ENCODE measurements at places on chromosomes 1 and 21. TPM values are rescaled to one million over a fixed set of nuclear protein-coding genes. Genes with fewer than 3 reads are reported as not detected.

Gene KPRP
- not detected for total RNA-seq

Gene CCDC17
- 0.06 TPM for total RNA-seq

Gene F5
- total RNA-seq, result 0.10 TPM

Gene TTC22
- total RNA-seq, result not detected

Gene LAMTOR2
- total RNA-seq, result 42.3 TPM

Gene IQCC
- 4.0 TPM for total RNA-seq

Gene THEM5
- total RNA-seq, result not detected

Gene ZBTB8OS
- total RNA-seq, result 101 TPM

Gene ADGRB2
- 45.4 TPM for total RNA-seq

Gene MFAP2
- total RNA-seq, result 62.4 TPM

Gene NPR1
- total RNA-seq, result 0.12 TPM

Gene CEP104
- 17.5 TPM for total RNA-seq

Gene KRTAP11-1
- not detected for total RNA-seq

Gene VAMP3
- total RNA-seq, result 126 TPM

Gene ABCG1
- 2.0 TPM for total RNA-seq

Gene TNFAIP8L2
- total RNA-seq, result not detected

Gene LCA5L
- 0.18 TPM for total RNA-seq

Gene CFAP74
- total RNA-seq, result not detected

Gene CDK18
- 4.0 TPM for total RNA-seq

Gene EDN2
- total RNA-seq, result 2.2 TPM

Gene CELA2B
- not detected for total RNA-seq

Gene GREM2
- total RNA-seq, result not detected

Gene LAMB3
- total RNA-seq, result not detected

Data from G401 (cell line).